MV-4-11 (cell line): ENCODE measurements at places on chromosomes 13 and 19.

DNA sequence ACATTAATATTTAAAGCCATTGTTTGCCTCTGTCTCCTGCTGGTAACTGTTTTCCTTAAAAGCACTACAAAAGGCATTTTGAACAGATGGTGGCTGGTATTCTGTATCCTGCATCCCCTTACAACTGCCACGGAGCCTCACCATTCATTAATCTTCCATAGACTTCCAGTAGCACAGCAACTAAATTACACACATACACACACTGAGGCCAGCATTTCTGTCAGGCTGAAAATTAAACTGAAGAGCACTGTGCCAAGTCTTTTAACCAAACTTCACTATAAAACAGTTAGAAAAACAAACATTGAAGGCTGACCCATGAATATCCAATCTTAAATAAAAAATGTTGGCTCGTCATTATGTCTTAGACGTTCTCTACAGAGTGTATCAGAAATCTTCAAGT is 697.8 kb downstream of the DACH1 start:
- no peak for DNase-seq

- no peak for DNase-seq
Observed at GRCh38 chr13:66468656-66469055, 761.5 kb downstream of the PCDH9 start.

GRCh38 chr13:21872795-21873194 is 201.9 kb downstream of the FGF9 start:
- DNase-seq, result no peak

DNA sequence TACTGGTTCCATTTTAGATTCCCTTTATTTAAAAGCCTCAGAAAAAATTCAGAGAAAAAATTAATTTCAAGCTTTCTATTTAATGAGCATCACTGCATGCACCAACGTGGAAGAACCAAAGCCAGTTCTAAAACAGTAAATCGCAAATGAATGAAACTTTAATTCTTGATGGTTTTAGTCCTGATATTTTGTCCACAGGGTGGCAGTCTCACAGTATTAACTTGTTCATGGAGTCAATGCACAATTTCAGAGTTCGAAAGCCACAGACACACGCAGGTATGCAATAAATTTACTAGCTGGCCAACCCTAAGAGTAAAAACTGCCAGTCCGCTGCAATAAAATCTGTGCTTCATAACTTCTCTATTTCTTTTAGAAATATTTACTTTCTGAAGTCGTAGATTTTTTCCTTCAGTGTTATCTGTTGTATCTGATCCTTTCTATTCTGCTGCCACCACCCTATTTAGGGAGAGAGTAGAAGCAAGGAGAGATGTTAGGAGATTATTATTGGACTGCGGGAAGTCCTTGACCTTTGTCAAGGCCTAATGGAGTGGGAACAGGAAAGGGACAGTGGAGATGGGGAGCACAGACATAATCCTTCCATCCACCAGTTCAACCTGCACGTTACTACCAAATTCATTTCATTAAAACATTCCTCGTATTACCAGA is 7.0 kb upstream of the WBP4 start:
- DNase-seq, result peak; percentile 57

DNA sequence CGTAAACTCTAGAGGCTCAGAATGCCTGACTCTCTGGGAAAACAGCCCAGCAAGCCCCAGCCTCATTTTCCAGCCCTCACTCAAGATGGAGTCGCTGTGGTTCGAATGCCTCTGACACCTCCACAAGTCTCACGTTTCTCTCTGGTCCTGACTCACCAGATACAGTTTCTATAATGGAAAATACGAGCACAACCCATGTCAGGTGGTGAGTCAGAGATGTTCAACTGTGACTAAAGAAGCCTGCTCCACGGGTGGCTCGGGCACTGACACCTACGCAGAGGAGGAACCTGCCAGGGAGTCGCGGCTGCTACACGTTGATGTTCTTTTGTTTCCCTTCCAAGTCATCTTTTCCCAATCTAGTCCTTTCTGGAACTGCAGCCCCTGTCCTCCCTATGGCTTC is 87.1 kb upstream of the STK24 start:
- DNase-seq, result no peak

DNA sequence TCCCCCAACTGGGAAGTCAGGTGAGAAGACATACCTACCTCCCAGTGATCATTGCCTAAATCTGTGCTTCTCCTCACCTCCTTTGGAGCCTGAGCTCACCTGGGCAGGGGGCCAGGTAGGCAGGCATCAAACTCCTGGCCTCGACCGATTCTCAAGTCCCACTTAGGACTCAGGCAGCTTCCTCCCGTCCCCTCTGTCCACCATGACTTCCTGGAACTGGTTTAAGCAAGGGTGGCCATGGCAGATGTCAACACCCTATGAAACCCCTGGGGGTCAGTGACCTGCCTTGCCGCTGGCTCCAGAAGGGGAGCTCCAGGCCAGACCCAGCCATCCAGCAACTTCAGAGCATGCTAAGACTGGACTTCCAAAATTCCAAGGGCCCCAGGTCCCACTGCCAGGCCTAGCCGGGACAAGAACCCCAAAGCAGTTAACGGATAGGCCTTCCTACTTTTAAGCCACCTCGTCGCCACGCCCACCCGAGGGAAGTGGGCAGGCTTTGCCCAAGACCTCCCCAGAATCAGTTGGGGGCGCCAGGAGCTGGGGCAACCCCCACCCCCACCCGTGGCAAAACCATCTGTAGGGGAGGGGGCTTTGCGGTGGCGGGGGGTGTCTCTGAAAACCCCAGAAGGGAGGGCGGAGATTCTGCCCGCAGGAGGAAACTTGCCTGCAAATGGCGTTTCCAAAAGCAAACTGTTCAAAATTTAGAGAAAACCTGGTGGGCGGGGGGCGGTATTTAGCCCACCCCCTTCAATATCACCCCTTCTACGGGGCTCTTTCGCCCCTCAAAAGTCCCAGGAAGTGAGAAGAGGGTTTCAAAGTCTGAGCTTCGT is 657 bp downstream of the PLIN3 start:
- peak; percentile 64 for DNase-seq

- DNase-seq, result peak; percentile 77
Observed at GRCh38 chr13:99124794-99125316, 75.8 kb upstream of the UBAC2 start.

DNA sequence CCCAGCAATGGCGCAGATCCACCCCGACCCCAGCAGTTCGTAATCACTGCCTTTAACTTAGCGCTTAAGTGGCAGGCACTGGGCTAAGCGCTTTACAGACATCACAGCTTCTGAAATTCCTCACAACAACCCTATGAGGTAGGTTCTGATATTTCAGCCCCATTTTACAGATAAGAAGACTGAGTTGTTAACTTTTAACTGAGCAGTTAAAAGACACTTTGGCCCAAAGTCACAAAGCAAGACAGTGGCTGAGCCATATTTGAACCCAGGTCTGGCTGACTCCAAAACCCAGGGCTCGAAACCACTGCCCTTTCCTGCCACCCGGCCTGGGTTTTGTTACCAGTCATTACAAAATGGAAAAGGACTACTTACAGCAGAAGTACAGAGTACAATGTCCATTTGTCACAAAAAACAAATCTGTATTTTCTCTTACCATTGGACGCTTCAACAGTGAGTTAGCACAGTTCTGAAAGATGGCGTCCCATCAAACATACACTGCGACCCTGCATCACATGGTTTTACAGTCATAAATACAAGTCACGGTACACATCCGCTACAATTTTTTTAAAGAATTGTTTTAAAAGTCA is 8.5 kb downstream of the HNRNPL start:
- no peak for DNase-seq

- no peak for DNase-seq
Observed at GRCh38 chr19:4902796-4903195, at the start of gene ARRDC5. ARRDC5 (minus strand) TSS chr19:4902896; CDS start chr19:4902825, 71 bp downstream.

DNA sequence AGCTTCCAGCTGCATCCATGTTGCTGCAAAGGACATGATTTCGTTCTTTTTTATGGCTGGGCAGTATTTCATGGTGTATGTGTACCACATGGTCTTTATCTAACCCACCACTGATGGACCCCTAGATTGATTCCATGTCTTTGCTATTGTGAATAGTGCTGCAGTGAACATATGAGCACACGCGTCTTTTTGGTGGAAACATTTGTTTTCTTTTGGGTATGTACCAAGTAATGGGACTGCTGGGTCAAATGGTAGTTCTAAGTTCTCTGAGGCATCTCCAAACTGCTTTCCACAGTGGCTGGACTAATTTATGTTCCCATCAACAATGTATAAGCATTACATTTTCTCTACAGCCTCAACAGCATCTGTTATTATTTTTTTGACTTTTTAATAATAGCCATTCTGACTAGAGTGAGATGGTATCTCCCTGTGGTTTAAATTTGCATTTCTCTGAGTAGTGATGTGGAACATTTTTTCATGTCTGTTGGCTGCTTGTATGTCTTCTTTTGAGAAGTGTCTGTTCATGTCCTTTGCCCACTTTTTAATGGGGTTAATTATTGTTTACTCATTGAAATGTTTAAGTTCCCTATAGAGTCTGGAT is 6.8 kb upstream of the UBE2L5 start:
- no peak for DNase-seq

DNA sequence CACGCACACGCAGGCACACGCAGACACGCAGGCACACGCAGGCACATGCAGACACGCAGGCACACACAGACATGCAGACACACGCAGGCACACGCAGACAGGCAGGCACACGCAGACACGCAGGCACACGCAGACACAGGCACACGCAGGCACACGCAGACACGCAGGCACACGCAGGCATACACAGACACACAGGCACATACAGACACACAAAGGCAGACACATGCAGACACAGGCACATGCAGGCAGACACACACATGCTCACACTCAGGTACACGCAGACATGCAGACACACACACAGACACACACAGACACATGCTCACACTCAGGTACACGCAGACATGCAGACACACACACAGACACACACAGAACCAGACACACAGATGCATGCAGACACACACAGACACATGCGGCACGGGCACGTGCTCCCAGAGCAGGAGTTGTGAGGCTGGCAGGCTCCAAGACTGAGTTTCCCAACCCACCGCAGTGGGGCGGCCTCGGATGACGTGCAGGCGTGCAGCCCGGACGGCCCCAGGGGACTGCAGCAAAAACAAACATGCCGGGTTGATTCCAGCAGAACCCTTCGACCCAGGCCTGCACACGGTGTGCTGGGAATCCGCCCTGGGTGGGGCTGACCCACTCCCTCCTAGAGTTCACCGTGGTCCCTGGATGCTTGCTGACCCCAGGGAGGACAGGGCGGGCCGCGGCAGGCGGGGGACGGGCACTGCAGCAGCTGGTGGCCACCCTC is 100.0 kb downstream of the GADD45B start:
- DNase-seq, result no peak

DNA sequence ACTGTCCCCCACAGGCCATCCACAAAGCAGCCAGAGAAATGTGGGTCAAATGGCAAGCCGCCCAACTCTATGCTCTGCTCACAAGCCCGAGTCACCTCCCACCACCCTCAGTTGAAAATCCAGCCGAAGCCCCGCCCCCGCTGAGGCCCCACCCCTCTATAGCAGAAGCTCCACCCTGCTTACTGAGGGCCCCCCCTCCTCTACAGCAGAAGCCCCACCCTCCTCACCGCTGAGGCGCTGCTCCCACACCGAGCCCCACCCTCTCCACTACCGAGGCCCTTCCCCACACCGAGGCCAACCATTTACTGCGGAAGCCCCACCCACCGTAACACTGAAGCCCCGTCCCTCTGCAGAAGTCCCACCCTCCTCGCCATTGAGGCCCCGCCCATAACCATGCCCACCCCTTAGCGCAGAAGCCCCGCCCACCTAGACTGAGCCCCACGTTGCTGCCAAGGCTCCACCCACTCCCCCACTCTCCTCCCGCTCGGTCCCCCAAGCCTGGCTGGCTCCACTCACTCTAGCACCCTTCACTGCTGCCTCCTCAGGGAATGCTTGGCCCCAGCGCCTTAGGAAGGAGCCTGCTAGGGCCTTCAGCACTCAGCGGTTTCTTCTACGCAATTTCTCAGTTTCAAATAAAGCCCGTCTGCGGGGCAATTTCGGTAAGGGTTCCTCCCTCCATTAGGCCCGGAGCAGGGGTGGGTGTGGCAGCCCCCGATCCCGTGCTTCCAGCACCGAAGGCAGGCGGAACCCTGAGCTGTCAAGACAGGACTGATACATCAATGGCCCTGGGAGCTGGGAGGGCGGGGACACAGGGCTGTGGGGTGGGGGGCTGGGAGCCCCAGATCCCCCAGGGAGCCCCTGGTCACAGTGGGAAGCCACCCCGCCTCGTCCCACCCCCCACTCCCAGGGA is 9.0 kb upstream of the MYDGF start:
- no peak for DNase-seq

DNA sequence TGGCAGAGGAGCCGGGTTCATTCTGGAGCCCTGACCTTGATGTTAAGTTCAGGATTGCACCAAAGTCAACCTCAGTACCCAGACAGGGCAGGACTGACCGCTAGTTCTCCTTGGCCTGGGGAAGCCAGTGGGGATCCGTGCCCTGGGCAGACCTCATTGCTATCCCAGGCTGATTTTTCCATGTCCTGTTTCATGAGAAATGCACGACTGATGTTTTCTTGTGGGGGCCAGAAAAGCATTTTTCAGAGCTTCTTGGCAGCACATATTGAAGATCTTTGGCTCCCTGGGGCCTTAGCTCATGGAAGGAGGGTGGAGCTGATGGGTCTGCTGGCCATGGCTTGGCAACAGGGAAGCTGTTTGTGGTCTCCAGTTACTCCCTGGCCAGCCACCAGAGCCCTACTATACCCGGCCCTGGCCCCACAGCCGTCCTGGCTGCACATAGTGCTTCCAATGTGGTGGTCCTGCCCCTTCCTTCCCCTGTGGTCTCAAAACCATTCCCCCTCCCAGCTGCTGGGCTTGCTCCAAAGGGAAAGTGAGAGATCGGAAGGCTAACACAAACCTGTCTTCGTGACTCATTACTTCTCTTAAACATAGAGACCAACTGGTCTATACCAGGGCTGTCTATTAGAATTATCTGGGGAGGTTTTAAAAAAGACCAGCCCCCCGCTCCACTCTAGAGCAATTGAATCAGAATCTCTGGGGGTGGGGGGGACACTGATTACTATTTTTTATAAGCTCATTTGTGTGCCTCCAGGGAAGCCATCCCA is 11.2 kb downstream of the IL17D start:
- DNase-seq, result no peak

- DNase-seq, result no peak
Observed at GRCh38 chr19:38199340-38199739, 24.7 kb downstream of the DPF1 start.

GRCh38 chr19:46181388-46181779 is 33.3 kb downstream of the IGFL2 start:
- DNase-seq, result peak; percentile 69

GRCh38 chr19:33449799-33450198 is 71.8 kb downstream of the PEPD start:
- no peak for DNase-seq

DNA sequence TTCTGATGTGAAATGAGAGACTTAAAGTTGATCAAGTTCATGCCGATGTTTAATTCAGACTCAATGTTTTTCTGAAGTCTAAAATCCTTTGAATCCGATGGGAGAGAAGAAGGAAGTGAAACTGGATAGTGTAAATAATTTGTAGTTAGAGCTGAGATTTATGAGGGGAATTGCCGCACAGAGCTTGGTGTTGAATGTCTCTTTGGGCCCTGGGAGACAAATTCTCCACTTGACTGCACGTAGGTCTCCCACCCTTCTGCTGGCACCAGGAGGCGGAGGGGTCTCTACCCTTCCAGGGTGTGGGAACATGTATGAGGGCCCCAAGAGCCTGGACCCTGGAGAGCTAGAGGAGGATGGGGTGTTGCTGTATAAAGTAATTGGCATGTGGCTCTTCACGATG is 140.8 kb upstream of the SERP2 start:
- no peak for DNase-seq

GRCh38 chr19:1508507-1508856 is 4.3 kb downstream of the ADAMTSL5 start:
- DNase-seq, result no peak
